HL-60 (cell line): ENCODE measurements at places on chromosomes 11 and 22.
A peak's percentile ranks its signal among the peaks of the same experiment; 100 is the strongest.

GRCh38 chr22:48635816-48636215 is 1191.9 kb downstream of the BRD1 start:
- DNase-seq, result no peak

DNA sequence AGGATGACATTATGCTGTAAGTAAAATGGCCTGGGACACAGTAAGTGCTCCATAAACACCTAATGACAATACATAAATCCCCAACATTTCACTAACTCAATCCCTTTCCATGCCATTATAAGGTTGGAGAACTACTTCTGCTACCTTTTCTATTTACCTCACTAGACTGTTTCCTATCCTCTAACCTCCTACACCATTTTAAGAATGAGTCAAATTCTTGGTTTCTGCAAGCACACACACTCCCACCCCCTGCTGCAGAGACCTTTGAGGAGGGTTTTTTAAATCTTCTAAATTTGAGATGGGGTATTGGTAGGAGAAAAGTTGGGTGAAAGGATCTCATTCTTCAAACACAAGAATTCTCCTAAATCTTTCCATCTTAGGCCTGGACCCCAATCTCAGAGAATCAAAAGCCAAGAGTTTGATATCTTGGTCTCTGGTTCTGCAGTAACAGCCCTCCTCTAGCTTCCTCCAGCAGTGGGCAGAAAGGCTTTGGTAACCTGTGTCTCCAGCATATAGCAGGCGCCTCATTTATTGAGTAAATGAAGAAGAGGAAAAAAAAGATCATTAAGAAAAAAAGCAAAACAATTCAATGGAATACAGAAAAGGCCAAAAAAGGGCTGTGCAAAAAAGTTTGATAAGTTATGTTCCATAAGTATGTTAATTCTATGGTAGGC is 42.3 kb downstream of the SYTL2 start:
- DNase-seq, result no peak

DNA sequence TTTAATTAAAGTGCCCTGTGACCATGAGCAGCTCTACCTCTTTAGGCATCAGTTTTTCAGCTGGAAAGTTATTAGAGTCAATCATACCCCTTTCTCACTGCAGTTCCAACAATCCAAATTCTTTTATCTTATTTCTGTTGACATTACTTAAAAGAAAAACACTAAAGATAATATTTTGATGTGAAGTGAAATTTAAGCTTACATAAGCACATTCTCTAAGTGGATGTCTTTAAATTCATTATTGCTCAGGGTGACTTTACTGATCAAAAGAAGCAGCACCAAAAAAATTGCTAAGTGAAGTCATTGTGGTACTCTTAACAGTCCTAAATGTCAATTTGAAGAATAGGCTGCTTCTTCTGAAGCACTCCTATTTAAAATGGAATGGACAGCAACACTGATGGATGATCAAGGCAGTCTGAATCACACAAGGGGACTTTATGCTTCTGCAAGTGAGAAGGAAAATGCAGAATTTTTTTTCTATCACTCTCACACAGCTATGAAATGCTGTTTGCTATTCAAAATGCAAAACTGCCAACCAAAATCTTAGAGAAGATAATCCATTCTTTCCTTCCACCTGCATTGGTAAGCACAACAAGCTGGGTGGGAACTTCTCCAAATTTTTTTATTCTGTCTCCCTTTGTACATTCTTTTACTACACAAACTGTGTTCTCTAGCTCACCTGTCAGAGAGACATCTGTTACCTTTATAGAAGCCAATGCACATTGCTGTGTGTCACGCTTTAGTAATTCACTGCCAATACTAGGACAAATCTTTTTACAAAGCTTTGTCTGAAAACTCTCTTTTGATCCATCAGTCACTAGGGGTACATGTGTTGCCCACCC is 179.9 kb downstream of the GRIA4 start:
- DNase-seq, result no peak

- no peak for DNase-seq
Measured at GRCh38 chr11:118485273-118485672, 42.0 kb upstream of the TTC36 start.

GRCh38 chr11:12950670-12951069 is 58.4 kb upstream of the RASSF10 start:
- DNase-seq, result no peak

DNA sequence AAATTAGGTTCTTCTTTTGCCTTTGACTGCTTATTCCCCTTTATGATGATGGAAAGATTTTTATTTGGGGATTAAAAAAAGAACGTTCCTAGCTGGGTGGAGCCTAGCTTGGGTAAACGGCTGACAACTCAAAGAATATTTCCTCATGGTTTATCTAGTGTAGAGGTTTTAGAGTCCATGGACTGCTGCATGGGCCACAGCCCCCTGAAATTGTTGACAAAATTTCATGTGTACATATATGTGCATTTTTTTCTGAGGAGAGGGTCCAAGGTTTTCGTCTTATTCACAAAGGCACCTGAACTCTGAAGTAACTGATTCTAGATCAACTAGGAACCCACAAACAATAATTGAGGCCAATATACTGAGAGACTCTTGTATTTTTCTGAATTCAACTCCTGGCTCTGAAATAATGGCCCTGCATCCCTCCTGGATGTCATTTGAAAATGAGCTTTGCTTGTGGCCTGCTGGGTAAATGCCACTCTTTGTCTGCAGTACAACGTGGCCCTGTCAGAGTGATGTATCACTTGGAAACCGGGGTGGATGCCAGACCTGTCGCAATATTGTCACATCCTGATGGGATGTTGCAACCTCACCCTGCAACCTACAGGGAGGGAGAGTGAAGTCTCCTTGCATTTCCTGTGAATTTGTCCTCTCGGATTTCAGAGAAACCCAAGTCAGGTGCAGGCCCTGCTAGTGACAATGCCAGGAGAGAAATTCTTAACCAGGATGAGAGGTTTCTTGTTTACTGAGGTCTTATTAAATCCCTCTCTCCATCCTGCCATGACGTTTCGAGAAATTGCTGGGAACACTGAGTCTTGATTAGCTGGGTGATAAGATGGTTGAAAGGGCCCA is 33.8 kb downstream of the EHF start:
- peak; percentile 77 for DNase-seq

DNA sequence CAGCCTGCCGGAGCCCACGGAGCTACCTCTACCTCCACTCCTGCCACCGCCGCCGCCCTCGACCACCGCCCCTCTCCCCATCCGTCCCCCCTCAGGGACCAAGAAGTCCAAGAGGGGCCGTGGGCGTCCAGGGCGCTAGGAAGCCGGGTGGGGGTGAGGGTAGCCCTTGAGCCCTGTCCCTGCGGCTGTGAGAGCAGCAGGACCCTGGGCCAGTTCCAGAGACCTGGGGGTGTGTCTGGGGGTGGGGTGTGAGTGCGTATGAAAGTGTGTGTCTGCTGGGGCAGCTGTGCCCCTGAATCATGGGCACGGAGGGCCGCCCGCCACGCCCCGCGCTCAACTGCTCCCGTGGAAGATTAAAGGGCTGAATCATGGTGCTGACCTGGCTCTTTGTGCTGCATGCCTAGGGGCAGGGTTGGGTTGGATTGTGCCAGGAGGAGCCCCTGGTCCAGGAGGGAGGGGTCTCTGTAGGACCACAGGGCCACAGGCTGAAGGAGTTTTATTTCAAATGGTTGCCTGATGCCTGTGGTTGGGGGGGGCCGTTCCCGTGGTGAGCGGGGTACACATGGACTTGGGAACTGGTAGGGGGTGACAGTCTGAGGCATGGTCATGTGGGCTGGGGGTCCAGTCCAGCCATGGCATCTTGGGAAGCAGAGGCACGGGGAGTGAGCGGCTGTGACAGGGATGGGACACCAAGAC is 2.3 kb downstream of the PTPRCAP start:
- no peak for DNase-seq

GRCh38 chr11:18365741-18366140 is 28.6 kb upstream of the LDHA start:
- DNase-seq, result no peak

GRCh38 chr11:65207918-65208784 is 26.4 kb downstream of the CAPN1 start:
- no peak for DNase-seq

- no peak for DNase-seq
Measured at GRCh38 chr22:49986325-49986724, 25.8 kb downstream of the PIM3 start.

DNA sequence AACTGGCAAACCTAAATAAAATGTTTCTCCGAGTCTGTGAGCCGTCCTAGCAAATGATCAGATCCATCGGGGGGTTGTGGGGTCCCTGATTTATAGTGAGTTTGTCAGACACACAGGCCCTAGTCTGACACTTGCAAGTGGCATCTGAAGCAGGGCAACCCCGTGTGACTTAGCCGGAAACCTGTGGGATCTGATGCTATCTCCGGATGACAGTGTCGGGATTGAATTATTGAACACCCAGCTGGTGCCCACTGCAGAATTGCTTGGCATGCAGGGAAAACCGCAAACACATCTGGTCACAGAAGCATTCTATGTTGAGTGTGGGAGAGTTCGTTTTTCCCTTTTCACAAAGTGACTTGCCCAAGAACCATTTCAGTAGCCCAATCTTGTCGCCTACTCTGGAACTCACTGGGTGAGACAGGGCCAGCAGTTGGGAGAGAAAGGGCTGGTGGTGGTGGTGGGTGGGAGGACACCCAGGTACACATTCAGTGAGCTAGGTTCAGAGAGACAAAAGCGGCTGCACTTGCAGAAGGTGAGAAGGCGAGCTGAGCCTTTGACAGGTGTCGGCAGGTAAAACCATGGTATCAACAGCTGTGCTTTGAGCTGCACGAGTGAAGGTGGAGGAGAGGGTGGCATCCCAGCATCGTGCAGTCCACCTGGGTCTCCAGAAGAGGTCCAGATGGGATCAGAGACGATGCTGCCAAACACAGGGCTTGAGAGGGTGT is 33.7 kb upstream of the B3GAT1 start:
- DNase-seq, result no peak

DNA sequence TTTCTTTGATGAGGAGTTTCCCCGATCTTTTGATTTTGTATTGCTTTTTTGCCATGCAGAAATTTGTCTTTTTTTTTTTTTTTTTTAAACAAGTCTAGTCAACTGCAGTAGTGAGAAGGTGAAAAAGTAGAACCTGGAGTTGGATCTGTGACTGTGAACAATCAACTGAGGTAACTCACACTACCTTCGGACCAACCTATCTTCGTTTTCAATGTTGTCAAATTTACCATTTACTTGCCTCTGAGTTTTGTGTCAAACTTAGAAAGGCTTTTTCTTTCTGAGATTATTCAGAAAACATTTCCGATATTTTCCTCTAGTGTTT is 20.5 kb downstream of the KLHL22 start:
- DNase-seq, result no peak

- DNase-seq, result no peak
Measured at GRCh38 chr22:41237036-41237706, 3.6 kb downstream of the CHADL start.

GRCh38 chr11:120546312-120547205 is 35.0 kb downstream of the GRIK4 start:
- no peak for DNase-seq

DNA sequence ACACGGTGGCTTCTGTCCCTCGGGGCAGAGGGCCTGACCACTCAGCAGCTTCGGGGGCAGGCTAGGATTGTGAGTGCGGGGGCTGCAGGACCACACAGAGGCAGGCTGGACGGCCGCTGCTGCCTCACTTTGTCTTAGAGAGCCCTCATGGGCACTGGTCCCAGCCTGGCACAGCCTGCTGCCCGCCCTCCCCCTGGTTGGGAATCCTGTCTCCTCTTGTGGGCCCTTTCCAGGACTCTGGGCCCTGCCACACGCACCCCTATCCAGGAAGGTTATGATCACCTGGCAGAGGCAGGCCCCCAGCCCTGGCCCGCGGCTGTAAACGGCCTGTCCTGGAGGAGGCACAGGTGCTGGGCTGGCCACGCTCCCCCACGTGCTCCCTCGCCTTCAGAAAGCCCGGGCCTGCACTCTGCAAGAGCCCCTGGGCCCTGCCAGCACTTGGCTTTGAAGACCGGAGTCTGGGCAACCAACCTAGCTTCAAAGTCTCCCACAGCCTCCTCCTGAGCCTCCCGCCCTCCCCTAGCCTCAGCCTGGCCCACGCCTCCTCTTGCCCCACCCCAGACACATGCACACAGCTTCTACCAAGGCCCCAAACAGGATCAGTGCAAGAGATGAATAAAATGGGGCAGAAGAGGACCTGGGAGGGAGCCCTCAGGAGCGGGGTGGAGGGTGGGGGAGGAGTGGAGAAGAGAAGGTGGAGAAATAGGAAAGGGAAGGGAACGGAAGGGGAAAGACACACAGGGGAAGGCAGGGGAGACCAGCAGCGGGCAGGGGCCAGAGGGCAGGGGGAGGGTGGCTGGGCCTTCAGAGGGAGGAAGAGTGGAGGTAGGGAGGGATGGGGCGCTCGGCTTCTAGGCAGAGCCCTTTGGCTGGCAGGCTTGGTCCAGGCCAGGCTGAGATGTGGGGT is 31.0 kb downstream of the SYT7 start:
- DNase-seq, result no peak

GRCh38 chr11:119421351-119421750 is 1.6 kb downstream of the THY1 start:
- no peak for DNase-seq

- no peak for DNase-seq
Measured at GRCh38 chr11:57662893-57663292, 5.0 kb upstream of the ZDHHC5 start.

DNA sequence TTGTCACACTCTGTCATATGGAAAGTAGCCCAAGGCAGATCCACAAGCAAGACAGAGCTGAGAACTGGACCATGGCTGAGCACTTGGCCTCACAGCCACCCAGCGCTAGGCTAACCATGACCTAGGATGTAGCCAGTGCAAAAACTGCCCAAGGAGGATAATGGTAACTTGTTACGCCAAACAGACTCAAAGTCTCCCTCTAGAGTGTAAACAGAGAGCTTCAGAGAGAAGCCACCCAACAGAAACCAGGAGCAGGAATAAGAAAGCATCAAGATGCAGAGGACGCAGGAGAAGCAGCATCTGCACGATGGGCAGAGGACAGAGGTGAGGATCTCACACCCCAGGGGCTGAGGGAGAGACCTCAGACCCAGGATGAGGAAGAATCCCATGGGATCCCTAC is 97.9 kb downstream of the RCN1 start:
- DNase-seq, result no peak

GRCh38 chr11:60970369-60970774 is 1.1 kb upstream of the CD6 start:
- DNase-seq, result no peak

- no peak for DNase-seq
Measured at GRCh38 chr22:45534339-45535192, 31.9 kb downstream of the FBLN1 start.

GRCh38 chr11:72298931-72299330 is 55.0 kb upstream of the PHOX2A start:
- DNase-seq, result no peak

DNA sequence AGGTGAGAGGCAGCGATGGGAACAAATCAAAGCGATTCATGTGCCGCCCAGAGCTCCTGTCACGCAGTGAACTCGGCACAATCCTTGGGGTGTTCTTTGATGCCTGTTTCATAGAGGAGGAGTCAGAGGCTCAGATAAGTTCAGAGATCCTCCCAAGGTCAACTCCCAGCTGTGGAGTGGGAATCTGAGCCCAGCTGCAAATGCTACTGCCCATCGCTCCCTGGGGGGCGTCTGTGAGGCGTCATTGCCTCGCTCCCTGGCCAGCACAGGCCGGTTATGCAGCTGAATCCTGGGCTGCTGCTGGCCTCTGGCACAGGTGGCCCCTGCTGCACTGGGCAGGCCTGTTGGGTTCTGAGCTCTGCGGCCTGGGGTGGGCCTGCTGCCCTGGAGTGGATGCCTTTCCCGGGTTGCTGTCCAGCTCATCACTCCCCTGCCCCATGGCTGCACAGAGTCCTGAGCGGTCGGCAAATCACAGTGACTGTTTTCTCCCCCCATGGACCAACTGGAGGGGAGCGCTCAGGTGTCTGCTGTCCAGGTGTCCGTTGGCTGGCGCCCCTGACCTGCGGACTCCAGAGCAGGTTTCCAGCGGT is 36.3 kb upstream of the SHISAL1 start:
- DNase-seq, result no peak

GRCh38 chr11:126491092-126491491 is 135.6 kb downstream of the ST3GAL4 start:
- DNase-seq, result no peak
